ENCODE measurements at places on chromosomes 2 and 18. TPM values are rescaled to one million over a fixed set of nuclear protein-coding genes. Genes with fewer than 3 reads are reported as not detected.

Gene ALKAL2
- 3.3 TPM for total RNA-seq

DNA sequence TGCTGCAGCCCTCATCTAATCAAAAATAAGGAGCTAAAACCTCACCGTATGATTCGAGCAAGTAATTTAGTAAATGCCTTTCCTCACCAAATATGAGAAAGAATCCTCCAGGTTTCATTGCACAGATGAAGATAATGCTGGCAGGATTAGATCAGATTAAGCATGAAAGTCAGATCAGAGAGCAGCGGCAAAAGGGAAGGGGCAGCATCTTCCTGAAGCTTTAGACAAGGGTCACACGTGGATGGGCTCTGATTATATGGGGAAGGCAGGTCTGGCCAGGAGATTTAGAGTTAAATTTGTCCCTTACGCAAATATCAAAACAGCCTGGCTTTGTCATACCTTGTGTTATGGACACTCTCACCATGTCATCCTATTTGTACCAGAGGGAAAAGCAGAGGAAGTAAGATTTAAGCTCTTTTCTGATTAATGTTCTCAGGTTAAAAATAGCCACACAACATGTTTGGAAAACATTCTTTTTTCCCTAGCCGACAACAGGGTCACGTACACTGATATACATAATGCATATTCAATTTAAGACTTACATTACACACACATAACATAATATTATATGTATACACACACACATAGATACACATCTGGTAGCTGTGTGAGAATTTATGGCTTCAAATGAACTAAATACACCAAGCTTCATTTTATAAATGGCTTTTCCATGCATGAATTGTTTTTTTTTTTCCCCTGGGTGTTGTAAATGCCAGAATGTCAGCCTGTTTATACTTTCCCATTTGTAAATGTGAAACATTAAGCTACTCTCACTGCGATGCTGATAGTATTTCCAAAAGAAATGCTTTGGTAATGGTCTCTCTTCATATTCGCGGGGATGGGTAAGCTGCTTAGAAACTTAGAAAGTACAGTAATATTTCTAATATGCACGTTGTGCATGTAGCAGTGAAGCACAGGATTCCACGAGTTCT, 196.3 kb upstream of the SIX3 start:
- DNase-seq, result no peak

DNA sequence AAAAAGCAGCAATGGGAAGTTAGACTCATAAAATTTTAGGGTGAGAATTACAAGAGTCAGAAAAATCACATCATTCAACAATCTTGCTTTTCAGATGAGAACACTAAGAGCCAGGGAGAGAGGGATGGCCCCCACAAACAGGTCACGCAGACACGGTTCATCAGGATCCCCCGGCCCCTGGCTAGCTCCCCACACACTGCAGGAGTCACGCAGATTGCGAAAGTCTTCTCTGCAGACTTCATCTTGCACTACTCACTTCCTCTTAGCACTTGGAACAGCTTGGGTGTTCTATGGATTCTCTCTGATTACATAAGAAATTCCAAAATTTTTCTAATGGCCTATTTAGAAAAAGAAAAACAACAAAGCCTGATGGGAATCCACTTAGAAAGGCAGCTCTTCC, 21.6 kb upstream of the SULT1C2 start:
- DNase-seq, result peak; percentile 31

GRCh38 chr2:186455613-186456012, 30.4 kb upstream of the ZC3H15 start:
- DNase-seq, result no peak

- no peak for DNase-seq
Measured at GRCh38 chr2:124025171-124025580, at the start of gene CNTNAP5. Gene CNTNAP5, plus strand, starts transcription at chr2:124025287. Its CDS starts 364 bp downstream, at chr2:124025651.

Gene TPRKB
- 37.4 TPM for total RNA-seq

Gene C2orf92
- total RNA-seq, result 17.5 TPM

DNA sequence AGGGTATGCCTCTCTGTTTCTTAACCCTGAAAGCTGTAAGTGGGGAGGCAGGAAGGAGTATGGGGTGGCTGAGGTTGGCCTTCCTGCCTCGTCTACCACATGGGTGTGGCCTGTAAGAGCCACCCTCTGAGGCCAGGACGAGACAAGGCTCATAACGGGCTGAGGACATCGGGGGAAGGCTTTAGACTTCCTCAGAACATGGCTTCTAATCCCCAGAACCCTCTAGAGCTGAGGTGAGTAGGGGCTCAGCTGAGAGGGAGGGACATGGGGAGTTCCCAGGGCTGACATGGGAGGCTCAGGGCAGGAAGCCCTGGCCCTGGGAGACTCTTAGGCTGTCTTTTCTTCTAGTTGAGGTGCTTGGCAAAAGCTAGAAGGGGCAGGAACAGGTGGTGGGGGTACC, 36.7 kb downstream of the EMX1 start:
- DNase-seq, result no peak

Gene PIEZO2
- total RNA-seq, result 1.8 TPM

Gene FAM124B
- total RNA-seq, result 5.7 TPM

DNA sequence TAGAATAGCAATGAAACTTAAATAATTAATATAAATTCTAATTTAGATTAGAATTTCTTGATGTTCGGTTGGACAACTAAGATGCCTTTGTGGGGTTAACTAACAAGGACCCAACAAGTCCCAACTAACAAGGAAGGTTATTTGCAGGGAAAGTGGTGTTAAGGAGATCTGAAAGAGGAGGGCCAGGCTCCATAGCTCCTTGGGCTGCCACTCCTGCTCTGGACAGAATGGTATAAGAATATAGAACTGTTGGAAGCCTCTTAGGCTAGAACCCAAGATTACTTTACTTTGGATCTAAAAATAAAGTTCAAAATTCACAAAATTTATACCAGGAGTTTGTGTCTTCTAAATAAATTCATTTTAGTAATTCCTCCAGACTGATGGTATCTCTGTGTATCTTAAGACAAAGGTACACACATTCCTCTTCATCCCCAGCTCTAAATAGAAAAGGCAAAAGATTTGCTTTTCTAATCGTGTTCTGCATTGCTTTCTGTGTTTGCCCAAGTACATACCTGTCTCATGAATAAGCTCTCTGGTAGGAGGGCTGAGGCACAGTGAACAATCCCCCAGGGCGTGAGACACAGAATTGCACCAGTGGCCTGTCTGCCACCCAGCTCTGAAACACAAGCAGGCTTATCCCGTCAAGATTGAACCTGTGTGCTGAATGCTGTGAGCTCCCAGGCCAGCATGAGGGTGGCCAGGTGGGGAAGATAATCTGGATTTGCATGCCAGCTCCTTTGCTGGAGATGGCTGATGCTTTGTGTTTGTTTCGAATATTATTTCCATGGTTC, 176.0 kb downstream of the ACKR3 start:
- DNase-seq, result no peak

GRCh38 chr2:217866457-217866856, 136.3 kb downstream of the TNS1 start:
- no peak for DNase-seq

Gene BBS5
- total RNA-seq, result 16.4 TPM

DNA sequence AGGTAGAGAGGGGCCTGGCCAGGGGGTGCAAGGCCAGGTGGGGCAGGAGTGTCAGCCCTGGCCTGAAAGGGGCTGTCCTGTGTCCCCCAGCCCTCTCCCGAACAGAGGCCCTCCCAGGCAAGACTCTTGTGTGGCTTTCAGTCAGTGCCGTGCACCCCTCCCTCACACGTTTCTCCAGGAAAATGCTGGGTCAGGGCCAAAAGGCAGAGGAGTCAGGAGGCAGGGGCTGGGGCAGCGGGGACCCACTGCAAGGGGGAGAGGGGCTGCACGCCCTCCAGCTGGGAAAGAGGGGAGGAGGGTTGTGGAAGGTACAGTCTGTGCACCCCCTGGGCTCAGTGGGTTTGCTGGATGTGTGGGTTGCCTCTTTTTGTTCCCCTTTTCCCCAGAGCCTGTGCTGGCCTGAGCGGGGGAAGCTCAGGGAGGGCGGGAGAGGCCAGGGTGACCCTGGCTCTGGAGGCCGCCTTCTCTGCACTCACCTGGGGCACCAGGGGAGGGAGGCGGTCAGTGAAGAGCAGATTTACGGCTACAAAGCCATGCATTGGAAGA, 4.1 kb downstream of the KCNF1 start:
- DNase-seq, result no peak

- DNase-seq, result no peak
Measured at GRCh38 chr2:1224901-1225300, 188.4 kb upstream of the TPO start.

Gene ACAA2
- 43.2 TPM for total RNA-seq

- no peak for DNase-seq
Measured at GRCh38 chr2:25270061-25270460, 71.7 kb downstream of the DNMT3A start.

DNA sequence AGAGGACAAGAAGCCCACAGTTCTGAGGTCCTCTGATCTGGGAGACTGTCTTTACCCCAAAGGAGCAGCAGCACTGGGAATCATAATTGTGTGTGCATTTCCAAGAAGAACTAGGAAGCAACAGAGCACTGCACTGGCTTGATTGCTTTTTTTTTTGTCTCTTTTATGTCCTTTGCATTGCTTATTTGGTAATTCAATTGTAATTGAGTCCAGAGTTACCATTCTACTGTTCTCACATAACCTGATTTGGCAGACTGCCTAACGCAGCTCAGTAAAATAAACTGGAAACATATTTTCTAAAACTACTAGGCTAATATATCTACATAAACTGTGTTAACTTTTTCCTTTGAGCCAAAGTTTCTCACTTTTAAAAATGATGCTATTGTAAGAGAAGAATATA, 190.3 kb upstream of the SLC8A1 start:
- no peak for DNase-seq

GRCh38 chr18:28150925-28151324, 26.0 kb downstream of the CDH2 start:
- DNase-seq, result no peak

GRCh38 chr2:38266382-38267061, 110.6 kb downstream of the ATL2 start:
- no peak for DNase-seq

Gene FBXO11
- 140 TPM for total RNA-seq

- no peak for DNase-seq
Measured at GRCh38 chr2:11672407-11672806, 2.4 kb upstream of the NTSR2 start.

DNA sequence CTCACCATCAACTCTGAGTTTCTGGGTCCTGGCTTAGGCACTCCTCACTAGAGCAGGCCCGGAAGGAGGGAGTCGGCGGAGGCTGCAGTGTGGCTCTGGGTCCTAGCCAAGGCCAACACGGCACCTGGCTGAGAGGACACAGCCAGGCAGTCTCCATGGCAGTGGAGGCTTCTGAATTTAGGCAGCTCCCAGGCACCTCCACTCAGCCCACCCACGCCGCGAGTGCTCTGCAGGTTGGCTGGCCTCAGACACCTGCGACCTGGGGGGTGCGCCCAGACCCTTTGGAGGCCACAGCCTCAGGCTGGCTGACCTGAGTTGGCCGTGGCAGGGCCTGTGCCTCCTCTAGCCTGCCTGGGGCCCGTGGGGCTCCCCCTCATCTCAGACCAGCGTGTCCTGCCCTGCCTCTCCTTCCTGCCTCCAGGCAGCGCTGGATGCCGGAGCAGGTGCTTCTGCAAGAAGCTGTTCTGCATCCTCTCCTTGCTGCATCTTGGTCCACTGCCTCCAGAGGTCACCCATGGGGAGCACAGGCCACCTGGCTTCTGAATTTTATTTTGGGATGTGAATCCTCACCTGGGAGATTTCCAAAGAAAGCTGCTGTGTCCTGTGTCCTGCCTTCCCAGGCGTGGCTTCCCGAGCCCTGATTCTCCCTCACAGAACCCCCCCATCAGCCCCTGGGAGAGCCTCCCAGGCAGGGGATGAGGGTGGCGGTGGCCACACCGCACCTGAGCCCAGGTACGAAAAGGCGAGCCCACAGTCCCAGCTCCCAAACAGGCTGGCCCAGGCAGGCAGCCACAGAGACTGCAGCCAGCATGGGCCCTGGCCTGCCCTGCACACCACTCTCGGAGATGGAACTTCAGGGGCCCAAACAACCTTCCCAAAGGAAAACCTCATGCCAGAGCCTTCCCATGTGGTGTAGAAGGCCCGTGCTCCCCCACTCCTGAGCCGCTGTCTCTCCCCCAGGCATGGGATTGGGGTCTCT, 23.4 kb downstream of the AQP12A start:
- no peak for DNase-seq

DNA sequence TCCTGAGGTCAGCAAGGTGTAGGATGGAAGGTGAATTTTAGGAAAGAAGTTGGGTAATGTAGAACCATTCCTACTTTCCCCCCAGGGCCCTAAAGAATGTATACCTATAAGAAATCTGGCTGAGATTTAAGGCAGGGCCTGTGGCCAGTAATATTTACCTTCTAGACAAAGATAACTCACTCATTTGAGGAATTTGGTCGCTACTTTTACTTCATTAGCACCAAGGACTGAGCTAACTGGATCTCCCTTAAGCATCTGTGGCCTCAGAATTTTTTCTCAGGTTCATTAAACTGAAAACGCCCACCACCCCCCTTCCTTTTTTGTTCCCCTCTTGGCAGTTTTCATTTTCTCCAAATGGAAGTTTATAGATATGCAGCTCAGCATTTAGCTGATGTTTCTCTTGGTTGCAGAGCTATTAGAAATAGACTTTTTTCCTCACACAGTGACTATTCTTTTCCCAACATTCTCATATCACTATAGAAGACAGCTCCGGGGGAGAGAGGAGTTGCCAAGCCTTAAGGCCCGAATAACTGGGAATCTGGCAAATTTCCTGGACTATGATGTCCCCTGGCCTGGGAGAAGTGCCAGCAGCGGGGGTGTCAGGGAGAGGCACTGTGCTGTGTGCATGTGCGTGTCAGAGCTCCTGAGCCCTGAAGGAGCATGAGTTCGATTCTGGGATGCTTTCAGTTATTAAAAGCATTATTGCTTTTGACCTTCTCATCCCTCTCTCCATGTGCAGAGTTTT, 310.9 kb downstream of the PRKCE start:
- DNase-seq, result peak; percentile 59

Gene MAPK4
- 2.8 TPM for total RNA-seq

GRCh38 chr18:34281722-34282121, 57.0 kb upstream of the NOL4 start:
- DNase-seq, result no peak

Gene LYPD6B
- not detected for total RNA-seq

DNA sequence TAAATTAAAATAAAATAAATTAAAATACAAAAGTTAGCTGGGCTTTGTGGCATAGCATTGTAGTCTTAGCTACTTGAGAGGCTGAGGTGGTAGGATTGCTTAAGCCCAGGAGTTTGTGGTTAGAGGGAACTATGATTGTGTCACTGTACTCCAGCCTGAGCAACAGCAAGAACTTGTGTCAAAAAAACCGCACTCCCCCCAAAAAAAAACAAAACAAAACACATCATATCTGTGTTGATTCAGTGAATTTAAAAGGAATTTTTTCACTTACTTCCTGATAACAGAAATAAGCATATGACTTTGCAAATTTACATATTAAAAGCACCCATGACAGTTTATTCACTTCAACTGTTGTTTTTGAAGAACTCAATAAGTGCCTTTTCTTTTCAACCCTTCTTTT, 68.1 kb upstream of the PELI1 start:
- no peak for DNase-seq

- no peak for DNase-seq
Measured at GRCh38 chr2:150767991-150768746, 280.7 kb upstream of the RND3 start.

Gene GREB1L
- total RNA-seq, result 13.6 TPM

Gene DLGAP1
- total RNA-seq, result 9.6 TPM

- no peak for DNase-seq
Measured at GRCh38 chr2:183409662-183410061, 285.4 kb downstream of the NUP35 start.
